Activated CD8-positive, alpha-beta memory T cell treated with anti-CD3 and anti-CD28 coated beads for 48 hours (primary cell): ENCODE measurements at places on chromosomes 6 and 20.

DNA sequence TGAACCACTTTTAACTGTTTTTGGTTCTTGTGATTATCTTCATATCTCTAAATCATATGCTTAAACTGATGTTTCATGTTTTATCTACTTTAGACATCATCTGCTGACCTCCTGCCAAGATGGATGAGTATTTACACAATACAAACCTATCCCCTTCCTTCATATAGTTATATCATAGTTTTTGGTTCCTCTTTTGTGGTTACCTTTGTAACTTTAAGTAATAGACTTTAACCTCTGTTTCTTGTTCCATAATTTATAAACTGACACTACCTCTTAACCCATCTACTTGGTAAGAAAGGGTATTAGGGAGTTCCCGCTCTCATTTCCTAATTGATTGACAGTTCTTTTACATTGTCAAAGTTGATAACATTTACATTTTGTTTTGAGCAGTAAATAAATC is 11.9 kb downstream of the PCMT1 start:
- DNase-seq: no peak

DNA sequence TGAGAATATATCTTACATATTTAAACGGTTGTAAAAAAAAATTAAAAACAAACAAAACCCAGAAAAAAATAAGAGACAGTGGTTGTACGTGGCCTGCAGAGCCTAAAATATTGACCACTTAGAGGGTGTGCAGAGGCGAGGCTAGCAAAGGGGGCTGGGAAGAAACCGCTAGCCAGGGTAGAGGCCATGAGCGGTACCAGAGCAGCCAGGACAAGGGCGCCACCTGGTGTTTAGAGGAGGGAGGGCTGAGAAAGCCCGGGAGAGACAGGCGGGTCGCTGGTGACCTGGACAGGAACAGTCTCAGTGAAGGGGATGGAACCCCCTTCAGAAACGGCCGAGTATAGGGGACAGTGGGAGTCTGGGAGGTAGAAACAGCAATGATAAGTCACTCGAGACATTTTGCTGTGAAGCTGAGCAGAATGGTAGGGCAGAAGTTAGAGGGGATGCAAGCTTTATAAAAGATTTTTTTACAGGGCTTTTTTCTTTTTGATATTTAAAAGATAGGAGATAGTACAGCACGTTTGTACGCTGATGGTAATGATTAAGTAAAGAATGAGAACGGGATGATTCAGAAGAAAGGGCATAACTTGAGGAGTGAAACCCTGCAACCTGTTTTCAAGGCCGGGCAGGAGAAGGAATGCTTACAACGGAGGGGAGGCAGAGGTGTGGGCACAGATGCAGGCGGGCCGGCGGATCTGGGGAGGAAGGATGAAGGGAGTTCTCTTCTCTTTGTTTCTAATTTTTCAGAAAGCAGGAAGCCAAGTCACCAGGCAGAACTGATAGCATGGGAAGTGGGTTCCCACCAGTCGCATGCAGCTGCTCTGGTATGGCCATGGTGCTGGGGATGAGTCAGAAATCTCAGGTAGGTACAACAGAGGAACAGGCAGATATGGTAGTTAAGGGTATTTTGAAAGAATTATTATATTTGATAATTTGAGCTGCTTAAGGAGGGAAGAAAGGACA is 76.2 kb downstream of the FAM229B start:
- peak; percentile 76 for DNase-seq

DNA sequence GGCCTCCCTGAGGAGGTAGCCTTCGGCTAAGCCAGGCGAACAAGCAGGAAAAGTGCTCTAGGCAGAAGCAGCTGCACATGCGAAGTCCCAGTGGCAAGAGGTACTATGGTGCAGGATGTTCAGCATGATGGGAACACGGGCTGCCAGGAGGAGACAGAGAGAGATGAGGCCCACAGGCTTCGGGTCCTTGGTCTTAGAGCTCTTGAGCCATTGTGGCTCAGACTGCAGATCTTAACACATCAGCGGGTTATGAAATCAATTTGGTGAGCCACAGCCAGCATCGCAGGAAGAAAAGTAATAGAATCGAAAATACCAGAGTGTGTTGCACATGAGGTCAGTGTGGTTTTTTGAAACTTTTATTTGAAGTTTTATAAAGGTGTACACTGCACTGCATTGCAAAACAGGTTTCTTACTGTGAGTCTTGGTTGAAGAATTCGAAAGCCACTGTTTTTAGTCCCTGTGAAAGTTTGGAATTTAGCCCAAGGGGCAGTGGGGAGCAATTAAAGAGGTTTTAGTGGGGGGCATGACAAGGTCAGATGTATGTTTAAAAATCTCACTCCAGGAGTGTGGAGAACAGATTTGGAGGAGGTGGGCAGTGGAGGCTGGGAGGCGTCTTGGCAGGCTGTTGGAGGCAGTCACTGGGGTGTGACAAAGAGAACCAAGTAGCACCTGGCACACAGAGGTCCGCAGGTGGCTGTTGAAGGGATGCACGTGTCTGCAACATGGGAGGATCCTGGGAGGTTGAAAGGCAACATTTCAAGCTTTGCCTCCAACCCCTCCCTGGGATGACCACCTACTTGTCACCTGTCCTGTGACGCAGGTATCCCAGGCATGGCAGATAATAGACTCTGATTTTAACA is 69.3 kb downstream of the EYA2 start:
- DNase-seq: no peak

GRCh38 chr20:8375898-8376297 is 243.8 kb downstream of the PLCB1 start:
- DNase-seq: no peak

GRCh38 chr6:54681987-54682386 is 164.6 kb upstream of the FAM83B start:
- no peak for DNase-seq

- DNase-seq: no peak
Measured at GRCh38 chr20:63054681-63055240, 48.0 kb upstream of the BHLHE23 start.

DNA sequence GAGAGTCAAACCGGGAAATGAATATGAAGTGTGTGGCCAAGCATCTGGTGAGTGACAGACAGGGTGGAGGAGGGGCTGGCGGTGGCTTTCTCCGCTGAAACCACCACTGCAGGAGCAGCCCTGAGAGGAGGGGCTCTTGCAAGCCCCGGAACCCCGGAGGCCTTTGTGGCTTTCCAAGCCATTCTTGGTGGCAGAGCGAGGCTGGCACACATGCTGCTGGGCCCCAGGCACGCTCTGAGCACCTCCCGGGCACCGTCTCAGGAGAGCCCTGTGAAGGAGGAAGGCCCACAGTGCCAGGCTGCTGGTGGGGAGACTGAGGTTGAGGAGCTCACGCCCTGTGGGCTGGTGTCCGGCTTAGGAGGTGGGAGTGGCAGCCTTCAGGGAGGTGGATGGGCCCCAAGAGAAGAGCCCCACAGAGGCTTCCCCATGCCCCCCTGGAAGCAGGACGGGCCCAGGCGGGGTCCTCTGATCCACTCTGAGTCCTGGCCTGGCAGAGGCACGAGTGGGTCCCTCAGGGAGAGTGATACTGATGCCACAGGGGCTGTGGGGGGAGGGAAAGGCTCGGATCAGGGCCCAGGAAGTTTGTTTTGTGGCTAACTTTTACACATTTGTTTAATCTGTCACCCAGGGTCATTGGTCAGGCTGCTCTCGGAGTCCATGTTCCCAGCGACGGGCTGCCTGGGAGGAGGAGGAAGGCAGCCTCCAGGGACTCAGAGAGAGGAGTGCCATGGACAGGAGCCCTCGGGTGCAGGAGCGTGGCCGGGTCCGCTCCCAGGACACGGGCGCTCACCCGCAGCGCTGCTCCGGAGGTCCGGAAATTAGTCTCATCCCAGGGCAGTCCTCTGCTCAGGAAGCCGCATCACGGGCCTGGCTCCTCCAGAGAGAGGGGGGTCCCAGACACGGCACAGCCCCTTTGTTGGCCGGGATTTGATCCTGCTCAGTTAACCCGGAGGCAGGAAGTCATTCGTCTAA is 170.7 kb downstream of the ERMARD start:
- DNase-seq: peak; percentile 3

DNA sequence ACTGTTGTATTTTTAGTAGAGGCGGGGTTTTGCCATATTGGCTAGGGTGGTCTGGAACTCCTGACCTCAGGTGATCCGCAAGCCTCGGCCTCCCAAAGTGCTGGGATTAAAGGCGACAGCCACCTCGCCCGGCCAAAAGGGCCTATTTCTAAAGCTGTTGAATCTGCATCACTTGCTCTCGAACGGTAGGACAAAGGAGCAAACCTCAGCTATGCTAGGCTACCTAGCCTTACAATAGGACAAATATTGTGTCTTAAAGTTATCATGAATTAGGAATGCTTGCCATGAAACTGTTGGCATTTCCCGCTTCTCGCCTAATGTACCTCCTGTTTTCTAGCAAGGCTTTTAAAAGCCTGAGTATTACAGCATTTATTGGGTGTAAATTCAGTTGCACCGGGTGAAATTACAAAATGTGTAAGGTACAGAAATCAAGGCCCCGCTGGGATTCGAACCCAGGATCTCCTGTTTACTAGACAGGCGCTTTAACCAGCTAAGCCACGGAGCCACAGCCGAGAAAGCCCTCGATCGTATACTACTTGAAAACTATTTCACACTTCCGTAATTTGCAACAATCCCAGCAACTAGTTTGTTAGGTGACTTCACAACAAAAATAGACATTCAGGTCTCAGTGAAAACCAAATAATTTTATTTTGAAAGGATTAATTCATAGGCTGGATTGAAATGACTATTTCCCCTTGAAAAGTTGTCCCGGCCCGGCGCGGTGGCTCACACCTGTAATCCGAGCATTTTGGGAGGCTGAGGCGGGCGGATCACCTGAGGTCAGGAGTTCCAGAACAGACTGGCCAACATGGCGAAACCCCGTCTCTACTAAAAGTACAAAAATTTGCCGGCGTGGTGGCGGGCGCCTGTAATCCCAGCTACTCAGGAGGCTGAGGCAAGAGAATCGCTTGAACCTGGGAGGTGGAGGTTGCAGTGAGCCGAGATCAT is 211.6 kb upstream of the ZNF184 start:
- peak; percentile 44 for DNase-seq

- no peak for DNase-seq
Measured at GRCh38 chr6:52594221-52594620, 17.4 kb upstream of the TRAM2 start.

DNA sequence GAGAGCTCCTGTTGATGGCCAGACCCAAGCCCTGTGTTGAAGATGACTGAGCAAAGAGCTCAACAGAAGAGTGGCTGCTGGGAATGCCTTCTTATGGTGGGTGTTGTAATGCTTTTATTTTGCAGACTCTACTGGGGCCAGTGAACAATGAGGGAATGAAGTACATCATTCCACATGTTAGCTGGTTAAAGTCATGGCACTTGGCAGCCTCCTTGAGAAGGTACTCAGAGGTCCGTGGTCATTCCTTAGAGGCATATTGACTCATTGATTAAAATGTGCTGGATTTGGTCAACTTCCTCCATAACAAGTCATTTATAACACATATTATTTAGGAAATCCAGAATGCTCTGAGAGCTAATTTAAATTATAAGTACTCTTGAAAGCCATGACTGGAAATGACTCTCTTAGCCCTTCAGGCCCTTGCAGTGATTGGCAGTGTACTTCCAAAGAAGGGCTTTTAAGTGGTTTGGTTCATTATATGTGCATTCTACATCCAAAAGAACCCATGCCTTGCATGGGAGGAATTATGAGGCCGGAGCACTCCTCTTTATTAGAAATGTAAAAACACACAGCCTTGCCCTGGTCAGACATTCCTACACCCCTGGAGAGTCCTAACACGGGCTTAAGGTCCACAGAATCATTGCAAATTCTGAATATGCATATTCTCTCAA is 976.9 kb downstream of the KIF16B start:
- no peak for DNase-seq

- DNase-seq: no peak
Measured at GRCh38 chr6:158122048-158122447, 46.0 kb downstream of the SERAC1 start.
